ENCODE measurements at places on chromosomes 2 and 18.

DNA sequence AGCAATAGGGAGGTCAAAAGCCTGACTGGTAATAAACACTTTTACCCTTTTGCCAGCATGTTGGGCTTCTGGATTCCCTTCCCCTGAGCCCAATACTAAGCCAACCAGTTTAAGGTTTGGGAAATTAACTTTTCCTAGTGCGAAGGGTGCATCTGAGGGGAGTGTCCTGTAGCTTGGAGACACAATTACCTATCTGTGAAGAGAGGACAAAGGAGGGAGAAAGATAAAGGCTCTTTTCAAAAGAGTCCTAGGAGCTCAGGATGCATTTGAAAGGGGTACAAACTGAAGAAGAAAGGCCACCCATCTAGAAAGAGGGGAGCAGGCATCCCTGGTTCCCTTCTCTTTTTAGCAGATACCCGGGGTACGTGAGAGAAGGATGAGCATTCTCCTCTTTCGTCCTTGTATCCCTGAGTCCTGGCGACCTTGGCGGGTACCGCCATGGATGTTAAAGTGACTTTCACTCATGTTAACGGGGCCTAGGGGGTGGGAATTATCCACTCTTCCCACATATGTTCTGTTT is 25.1 kb downstream of the C18orf54 start:
- DNase-seq, result no peak

DNA sequence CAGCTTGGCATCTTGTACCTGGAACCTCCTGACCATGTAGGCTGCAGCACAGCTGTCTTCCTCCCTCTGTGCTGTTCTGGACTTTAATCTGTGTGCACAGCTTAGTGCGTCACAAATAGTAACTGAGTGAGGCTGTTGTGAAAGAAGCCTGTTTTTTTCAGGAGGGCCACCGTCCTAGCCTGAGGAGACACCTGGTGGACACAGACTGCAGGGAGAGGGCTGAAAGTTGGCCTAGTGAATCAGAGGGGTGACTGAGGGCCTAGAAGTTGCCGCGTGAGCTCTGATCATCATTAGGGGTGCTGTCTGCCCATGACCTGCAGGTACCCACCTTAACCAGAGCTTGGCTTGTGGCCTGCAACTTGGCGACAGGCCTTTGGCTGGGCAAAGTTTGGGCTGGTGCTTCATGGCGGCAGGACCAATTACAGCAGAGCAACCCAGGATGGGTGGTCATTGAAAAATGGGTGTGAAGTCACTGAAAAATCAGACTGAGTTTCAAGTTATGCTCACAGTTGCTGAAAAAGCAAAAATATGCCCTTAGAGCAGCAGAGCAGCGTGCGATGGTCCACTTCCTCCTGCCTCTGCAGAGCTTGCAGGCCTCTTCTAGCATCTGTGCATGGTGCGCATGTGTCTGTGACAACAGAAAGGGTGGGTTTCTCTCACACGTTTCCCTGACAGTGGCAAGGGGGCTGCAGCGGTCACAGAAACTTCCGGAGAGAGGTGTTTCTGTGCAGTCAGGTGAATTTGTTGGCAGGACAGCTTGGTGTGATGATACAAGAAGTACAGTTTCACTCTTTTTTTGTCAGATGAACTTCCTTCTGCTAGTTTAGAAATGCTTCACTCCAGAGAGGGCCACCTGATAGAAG is 9.6 kb downstream of the GDF7 start:
- no peak for DNase-seq

- no peak for DNase-seq
These were observed 126.2 kb upstream of the ZNF516 start for GRCh38 chr18:76621226-76621625.

GRCh38 chr2:125479143-125479636 is 1176.8 kb upstream of the GYPC start:
- no peak for DNase-seq

- DNase-seq, result no peak
These were observed 102.3 kb downstream of the SPTBN1 start for GRCh38 chr2:54558188-54559005.

DNA sequence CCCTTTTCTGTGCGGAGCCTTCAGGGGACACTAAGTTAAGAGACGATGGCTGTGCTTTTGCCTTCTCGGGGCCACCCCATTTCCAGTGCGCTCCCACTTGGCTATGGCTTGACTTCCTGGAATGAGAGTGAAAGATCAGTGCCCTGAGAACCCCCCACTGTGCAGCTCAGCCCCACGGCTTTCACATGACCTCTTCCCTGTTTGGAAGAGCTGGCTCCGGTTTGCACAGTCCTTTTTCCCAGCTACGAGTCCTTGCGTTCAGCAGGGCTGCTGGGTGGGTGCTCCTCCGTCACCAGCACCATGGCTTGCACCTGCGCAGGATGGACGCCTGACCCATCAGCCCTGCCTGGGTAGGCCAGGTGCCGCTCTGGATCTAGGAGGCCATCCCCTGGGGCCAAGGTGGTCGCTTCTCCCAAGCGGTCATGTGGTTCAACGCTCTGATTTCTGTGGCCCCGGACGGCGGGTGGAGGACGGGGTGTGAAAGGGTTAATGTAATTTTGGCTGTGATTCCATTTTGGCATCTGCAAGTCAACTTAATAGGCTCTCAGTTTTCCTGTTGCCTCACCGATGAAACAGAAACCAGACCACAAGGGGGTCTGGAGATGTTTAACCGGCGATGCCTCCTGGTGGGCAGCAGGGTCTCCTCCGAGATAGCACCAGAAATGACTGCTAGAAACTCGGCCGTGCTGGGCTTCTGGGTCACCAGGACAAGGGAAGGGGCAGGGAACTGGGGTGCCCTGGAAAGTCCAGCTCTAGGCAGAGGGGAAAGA is 113.1 kb upstream of the HAAO start:
- DNase-seq, result no peak

DNA sequence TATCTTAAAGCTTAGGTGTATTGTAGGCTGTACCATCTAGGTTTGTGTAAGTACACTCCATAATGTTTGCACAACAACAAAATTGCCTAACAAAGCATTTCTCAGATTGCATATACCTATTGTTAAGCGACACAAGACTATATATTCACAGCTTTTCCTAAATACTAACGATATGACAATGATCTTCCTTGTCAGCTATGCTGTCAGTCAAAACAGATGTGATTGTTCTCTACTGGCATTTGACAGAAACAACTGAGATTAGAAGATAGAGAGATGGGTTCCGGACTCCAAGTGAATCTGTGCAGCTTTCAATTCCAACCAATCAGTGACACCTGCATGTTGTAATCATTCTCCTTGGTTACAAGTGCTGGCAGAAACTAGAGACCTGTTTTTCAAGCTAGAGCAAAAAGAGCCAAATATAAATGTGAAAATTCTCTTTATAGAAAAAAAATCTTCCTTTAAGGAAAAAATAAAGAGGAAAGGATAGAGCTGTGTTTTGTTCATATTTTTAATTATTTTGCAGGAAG is 1232.3 kb upstream of the SLC39A10 start:
- DNase-seq, result no peak

DNA sequence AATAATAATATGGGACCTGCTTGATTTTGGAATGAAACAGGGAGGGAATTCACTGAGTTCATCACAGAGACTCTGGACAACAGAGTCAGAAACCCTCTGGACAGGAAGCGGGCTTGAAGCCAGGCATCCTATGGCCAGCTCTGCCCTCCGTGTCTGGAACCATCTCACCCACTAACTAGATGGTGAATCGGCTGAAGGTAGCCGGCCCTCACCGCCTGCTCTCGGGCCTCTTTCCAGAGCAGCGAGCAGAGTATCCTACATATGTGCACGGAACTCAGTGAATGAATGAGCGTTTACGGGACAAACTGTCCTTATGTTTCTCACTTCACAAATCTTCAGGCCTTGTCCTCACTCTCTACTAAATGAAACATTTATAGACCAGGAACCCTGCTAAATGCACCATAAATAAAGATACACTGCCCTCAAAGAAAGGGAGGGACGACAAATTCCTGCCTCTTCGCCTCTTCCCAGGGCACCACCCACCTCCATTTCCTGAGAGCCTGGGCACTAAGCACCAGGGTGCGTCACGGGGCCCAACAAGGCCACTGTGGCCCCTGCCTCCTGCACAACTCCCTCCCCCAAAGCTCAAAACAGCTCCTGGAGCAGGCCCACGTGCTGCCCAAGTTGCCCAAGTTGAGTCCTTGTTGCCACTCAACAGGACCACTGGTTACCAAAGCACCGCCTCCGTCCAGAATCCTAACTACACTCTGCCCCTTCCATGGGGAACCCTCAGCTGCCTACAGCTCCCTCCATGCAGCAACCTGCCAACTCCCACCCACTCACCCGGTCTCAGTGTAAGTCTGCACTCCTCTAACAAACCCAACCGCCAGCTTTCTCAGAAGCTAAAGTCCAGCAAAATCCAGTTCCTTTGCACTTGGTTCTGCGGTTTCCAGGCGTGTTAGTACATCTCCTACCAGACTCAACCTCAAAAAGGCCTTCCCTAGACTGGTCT is 1.7 kb downstream of the TBC1D8 start:
- no peak for DNase-seq

DNA sequence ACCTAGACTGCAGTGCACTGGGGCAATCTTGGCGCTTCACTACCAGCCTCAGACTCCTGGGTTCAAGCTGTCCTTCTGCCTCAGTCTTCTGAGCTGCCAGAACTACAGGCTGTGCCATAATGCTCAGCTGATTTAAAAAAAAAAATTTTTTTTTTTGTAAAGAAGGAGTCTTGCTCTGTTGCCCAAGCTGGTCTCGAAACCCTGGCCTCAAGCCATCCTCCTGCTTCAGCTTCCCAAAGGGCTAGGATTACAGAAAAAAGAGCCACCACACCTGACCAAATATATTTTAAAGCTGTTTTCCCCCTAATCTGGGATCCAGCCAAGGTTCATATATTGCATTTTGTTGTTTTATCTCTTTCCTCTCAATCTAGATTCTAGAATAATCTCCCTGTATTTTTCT is 82.2 kb downstream of the RAB31 start:
- no peak for DNase-seq

DNA sequence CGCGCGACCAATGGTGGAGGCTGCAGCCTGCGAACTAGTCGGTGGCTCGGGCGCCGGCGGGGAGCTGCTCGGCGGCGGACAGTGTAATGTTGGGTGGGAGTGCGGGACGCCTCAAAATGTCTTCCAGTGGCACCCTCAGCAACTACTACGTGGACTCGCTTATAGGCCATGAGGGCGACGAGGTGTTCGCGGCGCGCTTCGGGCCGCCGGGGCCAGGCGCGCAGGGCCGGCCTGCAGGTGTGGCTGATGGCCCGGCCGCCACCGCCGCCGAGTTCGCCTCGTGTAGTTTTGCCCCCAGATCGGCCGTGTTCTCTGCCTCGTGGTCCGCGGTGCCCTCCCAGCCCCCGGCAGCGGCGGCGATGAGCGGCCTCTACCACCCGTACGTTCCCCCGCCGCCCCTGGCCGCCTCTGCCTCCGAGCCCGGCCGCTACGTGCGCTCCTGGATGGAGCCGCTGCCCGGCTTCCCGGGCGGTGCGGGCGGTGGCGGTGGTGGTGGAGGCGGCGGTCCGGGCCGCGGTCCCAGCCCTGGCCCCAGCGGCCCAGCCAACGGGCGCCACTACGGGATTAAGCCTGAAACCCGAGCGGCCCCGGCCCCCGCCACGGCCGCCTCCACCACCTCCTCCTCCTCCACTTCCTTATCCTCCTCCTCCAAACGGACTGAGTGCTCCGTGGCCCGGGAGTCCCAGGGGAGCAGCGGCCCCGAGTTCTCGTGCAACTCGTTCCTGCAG is at the start of gene HOXD9:
Gene HOXD9, plus strand, starts transcription at position 37 of the 728 bp plus-strand sequence. Its CDS starts 50 bp downstream, at position 87.
- DNase-seq, result no peak

Measured in stimulated activated CD8-positive, alpha-beta memory T cell treated with anti-CD3 and anti-CD28 coated beads, Interleukin-12 subunit alpha, Interleukin-12 subunit beta, amount 100 ng/mL, for 1 hour (primary cell).